ENCODE measurements at places on chromosomes 5 and 9.

DNA sequence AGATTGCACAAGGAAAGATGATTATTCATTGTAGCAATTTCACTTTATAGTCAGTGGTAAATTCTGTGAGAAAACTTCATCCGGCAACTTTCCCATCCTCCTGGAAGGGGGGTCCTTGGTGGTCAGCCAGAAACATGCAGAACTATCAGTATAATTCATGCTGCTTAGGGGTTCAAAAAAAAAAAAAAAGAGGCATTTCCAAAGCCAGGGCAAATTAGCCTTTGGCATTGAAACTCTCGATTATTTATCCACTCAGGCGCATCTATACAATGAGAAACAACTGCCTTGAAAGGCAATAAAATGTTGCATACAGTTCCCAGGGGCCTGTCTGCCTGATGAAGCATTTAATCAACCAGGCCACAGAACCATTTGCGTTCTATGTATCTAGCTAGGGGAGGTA is 263.3 kb downstream of the TMEM167A start:
- no peak for DNase-seq

GRCh38 chr9:69975681-69976080 is 68.0 kb upstream of the MAMDC2 start:
- peak; percentile 65 for DNase-seq

DNA sequence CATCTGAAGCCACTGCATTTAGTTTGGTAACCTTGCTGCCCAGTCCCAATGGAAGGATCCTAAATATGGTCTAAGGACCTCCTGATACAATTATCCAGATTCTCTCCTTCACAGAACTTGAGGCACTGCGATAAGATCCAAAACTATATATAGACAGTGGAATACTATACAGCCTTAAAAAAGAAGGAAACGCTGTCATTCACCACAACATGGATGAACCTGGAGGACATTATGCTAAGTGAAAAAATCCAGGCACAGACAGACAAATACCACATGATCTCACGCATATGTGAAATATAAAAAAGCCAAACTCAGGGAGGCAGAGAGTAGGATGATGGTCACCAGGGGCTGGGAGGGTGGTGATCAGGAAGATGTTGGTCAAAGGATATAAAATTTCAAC is 2.8 kb upstream of the IL4 start:
- DNase-seq = no peak

DNA sequence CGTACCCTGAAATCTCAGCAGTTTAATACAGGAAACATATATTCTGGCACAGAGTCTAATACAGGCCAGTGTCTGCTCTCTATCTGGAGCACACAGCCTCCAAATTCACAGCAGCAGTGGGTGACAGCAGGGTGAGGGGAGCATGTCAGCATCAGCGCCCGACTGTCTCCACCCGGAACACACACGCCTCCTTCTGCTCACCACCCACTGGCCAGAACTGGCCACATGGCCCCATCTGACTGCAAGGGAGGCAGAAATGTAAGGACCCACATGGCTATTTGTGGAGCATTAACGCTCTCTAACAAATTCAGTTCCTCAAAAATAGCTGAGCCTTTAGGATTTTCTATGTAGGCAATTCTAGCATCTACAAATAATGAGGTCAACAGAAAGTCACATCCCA is 24.6 kb downstream of the UBE2QL1 start:
- no peak for DNase-seq

DNA sequence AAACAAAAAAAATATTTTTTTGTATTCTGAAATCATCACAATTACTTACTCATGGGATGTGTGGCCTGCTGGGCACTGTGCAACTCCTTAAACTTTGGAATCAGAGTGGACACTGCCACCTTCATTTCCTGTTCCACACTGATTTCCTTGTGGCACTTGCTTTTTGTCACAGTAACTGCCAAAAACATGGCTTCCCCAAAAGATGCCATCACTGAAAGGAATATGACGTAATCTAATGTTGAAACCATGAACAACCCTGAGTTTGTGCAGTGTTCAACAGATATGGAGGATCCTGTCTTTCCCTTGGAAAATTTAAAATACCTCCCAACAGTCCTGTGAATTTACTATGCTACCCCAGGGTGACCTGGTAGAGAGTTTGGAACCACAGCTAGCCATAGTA is 12.6 kb upstream of the IL12B start:
- no peak for DNase-seq

DNA sequence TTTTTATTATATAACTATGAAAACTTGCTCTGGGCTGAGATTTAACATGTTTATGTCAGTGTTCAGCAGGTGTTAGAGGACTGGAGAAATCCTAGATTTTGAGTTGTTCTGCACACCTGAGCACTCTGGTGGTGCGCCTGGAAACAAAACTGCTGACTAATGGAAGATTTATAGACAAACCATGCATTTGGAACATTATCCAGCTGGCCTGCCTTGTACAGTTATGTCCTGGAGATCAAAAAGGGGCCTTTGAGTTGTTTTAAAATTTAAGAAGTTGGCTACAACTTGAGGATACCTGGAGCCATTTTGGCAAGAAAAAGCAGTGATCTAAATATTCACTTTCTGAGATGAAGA is 5.7 kb upstream of the ARHGEF28 start:
- DNase-seq = no peak

DNA sequence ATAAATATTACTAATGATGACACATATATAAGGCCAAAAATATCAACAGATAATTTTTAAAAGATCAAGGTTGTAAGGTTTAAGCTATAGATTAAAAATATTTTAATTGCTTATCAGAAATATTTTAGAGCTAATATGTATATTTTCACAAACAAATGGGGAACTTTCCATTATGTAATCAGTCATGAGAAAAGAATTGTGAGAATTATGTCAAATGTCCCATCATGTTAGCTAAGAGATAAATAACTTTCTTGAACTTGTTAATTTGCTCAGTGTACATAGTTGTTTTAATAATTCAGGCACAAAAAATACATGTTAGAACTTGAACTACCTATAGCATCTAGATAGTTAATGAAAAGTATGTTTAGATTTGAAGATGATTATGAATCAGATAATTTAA is 67.7 kb downstream of the SYK start:
- DNase-seq = no peak

DNA sequence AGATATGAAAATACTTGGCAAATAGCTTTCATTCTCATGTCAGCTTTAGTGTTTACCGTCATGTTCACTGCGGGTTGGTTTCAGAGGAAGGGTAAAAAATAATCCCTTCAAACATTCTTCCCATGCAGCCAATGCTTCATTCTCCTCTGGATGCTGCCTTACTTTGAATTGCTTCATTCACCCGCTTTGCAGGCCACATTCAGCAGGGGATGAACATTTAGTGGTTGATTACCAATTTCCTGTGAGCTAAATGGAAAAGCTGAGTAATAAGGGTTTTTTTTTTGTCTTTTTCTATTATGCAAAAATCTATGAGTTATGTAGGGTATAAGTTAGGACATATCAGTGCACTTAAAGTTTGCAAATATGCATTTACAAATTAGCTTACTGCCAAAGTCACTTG is 96.3 kb upstream of the MEF2C start:
- peak; percentile 36 for DNase-seq

- no peak for DNase-seq
These were observed 61.1 kb downstream of the TARS1 start for GRCh38 chr5:33501899-33502298.

- no peak for DNase-seq
These were observed 241.8 kb upstream of the KLF9 start for GRCh38 chr9:70656281-70656680.

GRCh38 chr5:165139262-165139661 is 1633.8 kb downstream of the MAT2B start:
- no peak for DNase-seq

GRCh38 chr9:92980085-92980745 is 32.9 kb downstream of the FGD3 start:
- no peak for DNase-seq

GRCh38 chr9:131100445-131100844 is 4.1 kb downstream of the AIF1L start:
- DNase-seq = no peak

GRCh38 chr9:35078066-35078465 is 1.7 kb downstream of the FANCG start:
- no peak for DNase-seq

DNA sequence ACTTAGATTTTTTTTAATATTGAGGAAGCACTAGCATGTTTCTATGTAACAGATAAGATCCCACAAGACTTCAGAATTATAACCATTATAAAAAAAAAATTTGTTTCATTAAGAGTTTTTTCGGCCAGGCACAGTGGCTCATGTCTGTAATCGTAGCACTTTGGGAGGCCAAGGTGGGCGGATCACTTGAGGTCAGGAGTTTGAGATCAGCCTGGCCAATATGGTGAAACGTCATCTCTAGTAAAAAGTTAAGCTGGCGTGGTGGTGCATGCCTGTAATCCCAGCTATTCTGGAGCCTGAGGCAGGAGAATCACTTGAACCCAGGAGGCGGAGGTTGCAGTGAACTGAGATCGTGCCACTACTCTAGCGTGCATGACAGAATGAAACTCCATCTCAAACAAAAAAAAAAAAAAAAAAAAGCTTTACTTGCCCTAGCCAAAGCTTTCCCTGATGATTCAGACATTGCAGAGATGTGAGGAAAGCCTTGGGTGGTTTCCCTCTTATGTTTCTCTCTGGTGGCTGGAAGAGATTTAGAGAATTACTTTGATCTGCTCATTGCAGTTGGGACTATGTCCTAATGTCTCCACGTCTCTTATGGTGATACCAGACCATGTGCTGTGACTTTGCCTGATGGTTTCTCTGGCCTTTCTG is 65.4 kb downstream of the EGFLAM start:
- DNase-seq = peak; percentile 89

GRCh38 chr9:18442629-18443491 is 31.1 kb upstream of the ADAMTSL1 start:
- peak; percentile 85 for DNase-seq

- DNase-seq = peak; percentile 53
These were observed 126.2 kb upstream of the DMRT1 start for GRCh38 chr9:715300-715699.

GRCh38 chr5:21154526-21154925 is 1166.5 kb upstream of the CDH18 start:
- DNase-seq = no peak

DNA sequence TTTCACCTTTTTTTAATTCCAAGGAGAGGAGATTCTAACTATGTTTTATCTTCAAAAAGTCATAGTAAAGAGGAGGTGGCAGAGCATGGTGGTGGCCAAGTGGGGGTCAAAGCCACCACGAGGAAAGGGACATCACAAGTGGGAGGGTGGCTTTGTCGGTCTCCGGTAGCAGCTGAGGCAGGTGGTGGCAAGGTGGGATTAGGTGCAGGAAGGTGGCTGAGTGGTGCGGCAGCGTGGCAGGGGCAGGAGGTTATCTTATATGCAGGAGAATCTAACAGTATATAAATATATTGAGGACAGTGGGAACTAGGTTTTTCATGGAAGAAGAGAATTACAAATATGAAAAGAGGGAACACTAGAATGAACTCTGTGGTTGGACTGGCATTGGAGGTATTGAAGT is 196.8 kb downstream of the FSTL4 start:
- DNase-seq = no peak

- no peak for DNase-seq
These were observed 845 bp upstream of the SLC30A5 start for GRCh38 chr5:69092969-69093368.

DNA sequence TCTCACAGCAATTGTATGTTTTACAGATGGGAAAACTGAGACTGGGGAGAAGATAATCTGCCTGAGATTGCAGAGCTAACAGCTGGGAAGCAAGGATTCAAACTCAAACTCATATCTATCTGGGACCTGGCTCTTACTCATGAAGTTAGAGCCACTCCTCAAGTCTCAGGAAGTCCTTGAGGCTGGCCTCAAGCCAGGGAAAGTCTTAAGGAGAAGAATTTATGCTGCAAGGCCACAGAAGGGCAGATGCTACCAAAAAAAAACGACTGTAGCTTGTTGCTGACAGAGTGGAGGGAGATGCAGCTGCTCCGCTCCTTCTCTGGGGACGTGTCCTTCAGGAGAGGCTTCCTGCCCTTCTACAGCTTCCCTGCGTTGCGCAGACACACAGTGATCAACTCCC is 39.8 kb downstream of the BARHL1 start:
- peak; percentile 34 for DNase-seq

DNA sequence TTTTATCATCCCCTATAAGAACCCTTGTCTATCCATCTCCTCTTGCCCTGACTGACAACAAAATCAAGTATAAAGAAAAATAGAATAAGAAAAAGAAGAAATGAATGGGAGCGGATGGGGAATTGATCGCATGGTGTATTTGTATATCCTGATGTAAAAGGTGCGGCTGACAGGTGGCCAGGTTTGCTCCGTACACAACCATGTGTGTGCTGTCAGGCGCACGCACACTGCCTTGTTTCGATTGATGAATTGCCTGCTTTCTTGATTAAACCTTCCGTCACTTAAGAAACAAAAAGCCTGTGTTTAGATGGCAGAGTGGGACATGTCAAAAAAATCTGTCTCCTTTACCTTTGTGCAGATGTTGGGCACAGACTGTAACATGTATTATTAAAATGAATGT is 102.6 kb downstream of the MVB12B start:
- no peak for DNase-seq

DNA sequence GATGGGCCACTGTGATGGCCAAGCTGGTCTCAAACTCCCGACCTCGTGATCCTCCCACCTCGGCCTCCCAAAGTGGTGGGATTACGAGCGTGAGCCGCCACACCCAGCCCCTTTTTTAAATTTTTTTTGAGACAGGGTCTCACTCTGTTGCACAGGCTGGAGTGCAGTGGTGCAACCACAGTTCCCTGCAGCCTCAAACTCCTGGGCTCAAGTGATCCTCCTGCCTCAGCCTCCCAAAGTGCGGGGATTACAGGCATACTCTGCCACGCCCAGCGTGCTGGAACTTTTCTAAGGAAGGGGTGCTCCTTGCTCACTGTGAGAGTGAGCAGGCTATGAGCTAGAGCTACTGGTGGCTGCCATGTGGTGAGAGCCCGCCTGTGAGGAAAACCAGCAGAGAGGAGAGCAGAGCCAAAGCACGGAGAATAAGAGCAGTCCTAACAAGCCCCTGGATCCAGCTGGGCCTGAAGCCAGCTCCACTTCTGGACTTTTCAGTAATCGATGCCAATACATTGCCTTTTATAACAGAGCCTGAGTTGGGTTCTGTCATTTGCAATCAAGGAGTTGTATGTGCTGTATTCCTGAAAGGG is 75.5 kb upstream of the UNC5A start:
- DNase-seq = no peak

DNA sequence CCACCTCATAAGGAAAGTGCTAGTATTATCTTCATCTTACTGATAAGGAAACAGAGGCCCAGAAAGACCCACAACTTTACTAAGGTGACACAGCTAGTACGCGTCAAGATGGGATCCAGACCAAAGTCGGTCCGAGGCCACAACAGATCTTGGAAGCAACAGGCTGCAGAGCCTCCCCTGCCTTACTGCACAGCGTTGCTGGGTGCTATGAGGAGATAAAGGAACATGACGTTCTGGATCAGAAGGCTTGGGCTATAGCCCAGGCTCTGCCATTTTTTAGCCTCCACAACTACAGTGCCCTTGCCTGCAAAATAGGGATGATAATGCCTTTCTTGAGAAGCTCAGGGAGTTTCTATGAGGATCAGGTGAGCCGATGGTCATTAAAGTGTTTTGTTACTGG is 144.1 kb downstream of the NMUR2 start:
- no peak for DNase-seq
